ENCODE measurements at places on chromosomes 5 and 9.

- peak overlapping the region; percentile 57 for H3K27ac ChIP-seq
- H3K4me1 ChIP-seq: peaks cover 22% of the 10 kb centered on the region
- no peaks in the 10 kb centered on the region for H3K36me3 ChIP-seq
- H3K4me3 ChIP-seq: no peak overlapping the region
- no peaks in the 10 kb centered on the region for H3K27me3 ChIP-seq
- DNase-seq: peak; percentile 89
These were observed 57.6 kb downstream of the PAX5 start for GRCh38 chr9:36976371-36977030.

DNA sequence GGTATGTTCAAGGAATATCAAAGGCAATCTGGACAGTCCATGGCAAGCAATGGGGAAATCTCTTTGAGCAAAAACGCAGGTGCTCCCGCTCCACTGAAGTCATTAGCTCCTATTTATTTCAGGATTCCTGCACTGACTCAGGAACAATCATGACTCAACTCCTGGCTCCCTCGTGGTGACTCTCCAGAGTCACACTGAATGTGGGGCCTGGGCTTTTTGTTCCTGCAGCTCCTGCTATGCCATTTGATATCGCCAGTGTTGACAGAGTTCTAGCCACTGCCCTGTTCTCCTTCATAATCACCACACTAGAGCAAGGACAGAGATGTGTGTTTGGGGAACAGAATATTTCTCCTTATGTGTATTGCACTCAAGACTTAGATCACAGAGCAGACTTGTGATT is 187.2 kb upstream of the ZNF462 start:
- no peak overlapping the region for H3K27ac ChIP-seq
- H3K4me3 ChIP-seq: no peak overlapping the region
- H3K4me1 ChIP-seq: peaks cover 5% of the 10 kb centered on the region
- no peaks in the 10 kb centered on the region for H3K36me3 ChIP-seq

DNA sequence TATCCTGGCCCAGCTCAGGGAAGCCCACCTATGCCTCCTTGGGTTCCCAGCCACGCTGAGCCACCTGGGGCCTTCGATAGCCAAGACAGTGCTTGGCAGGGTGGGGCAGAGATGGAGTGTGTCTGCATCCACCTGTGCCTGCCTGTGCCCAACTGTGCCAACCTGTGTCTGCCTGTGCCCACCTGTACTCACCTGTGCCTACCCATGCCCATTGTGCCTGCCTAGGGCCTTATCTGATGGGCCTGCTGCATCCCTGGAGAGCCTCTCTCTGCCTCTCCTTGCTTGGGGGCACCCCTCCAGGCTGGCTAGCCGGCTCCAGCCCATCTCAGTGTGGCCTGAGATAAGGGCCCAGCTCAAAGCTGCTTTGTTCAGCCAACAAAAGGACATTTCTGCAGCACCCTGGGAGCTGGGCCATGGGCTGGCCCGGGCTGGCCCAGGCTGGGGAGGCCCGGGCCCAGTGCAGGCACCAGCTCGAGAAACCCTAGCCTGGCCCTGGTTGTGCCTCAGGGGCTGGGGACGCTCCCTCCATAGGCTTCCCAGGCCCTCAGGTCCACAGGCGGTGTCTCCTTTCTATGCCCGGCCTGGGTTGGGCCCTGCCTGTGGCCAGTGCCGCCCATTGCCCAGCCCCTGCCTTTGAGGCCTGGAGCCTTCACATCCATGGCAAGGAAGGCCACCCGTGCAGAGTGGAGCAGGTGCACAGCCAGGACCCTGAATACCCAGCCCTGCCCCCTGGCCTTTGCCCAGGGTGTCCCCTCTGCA is 37.3 kb upstream of the NOTCH1 start:
- H3K36me3 ChIP-seq: no peaks in the 10 kb centered on the region
- H3K4me1 ChIP-seq: no peaks in the 10 kb centered on the region
- DNase-seq: no peak
- no peak overlapping the region for H3K4me3 ChIP-seq
- H3K27me3 ChIP-seq: no peaks in the 10 kb centered on the region

- peak; percentile 99 for DNase-seq
- no peaks in the 10 kb centered on the region for H3K27me3 ChIP-seq
- H3K4me3 ChIP-seq: peak overlapping the region; percentile 28
- peak overlapping the region; percentile 93 for H3K27ac ChIP-seq
- peaks cover 77% of the 10 kb centered on the region for H3K4me1 ChIP-seq
These were observed 57.4 kb downstream of the DAP start for GRCh38 chr5:10703676-10704075.

- H3K4me3 ChIP-seq: no peak overlapping the region
- H3K27ac ChIP-seq: no peak overlapping the region
- no peaks in the 10 kb centered on the region for H3K4me1 ChIP-seq
- no peaks in the 10 kb centered on the region for H3K27me3 ChIP-seq
- DNase-seq: no peak
- no peaks in the 10 kb centered on the region for H3K36me3 ChIP-seq
These were observed 263.5 kb downstream of the SPATA31D1 start for GRCh38 chr9:82252116-82252515.

DNA sequence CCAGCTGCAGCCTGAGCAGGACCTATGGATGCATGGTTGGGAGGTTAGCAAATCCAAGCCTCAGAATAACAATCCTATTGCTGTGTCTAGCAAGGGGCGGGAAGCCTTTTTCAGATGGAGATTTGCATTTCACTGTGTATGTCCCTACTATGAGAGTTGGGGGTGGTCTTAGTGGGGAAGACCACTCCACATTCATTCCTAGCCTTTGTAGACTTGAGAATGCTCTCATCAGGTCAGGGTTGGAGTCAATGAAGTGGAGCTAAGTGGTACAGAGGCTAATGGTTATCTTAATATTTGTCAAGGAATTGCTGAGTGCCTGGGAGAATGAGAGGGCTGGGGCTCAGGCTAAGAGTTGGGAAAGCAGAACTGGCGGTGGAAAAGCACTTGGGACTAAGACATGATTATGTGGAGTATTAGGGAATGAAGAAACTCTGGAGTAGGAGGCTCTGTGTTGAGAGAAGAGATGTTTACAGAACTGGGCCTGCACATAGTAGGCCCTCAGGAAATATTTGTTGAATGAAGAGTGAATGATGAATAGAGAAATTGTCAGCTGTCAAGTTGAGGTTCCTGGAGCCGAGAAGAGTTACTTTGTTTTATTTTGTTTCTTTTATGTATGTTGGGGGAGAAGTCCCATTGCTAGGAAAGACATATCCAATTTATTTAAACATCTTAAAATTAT is 175.5 kb upstream of the SPRY4 start:
- DNase-seq: no peak
- H3K27ac ChIP-seq: no peak overlapping the region
- H3K27me3 ChIP-seq: no peaks in the 10 kb centered on the region
- no peak overlapping the region for H3K4me3 ChIP-seq

GRCh38 chr9:99873943-99874584 is 32.4 kb upstream of the STX17 start:
- no peak overlapping the region for H3K4me3 ChIP-seq
- H3K27ac ChIP-seq: no peak overlapping the region
- DNase-seq: no peak
- no peaks in the 10 kb centered on the region for H3K36me3 ChIP-seq
- H3K27me3 ChIP-seq: no peaks in the 10 kb centered on the region

- peak overlapping the region; percentile 86 for H3K27ac ChIP-seq
- H3K4me1 ChIP-seq: peaks cover 10% of the 10 kb centered on the region
- DNase-seq: peak; percentile 19
- H3K4me3 ChIP-seq: peak overlapping the region; percentile 79
- no peaks in the 10 kb centered on the region for H3K27me3 ChIP-seq
These were observed 689 bp downstream of the CNTRL start for GRCh38 chr9:121075251-121076036.

Data from PC-3 (cell line).